ENCODE measurements at places on chromosomes 5 and 9. TPM values are rescaled to one million over a fixed set of nuclear protein-coding genes. Genes with fewer than 3 reads are reported as not detected.

GRCh38 chr5:97839341-97840086 lies 656.5 kb upstream of the RIOK2 start:
- H3K4me1 ChIP-seq: peaks cover 6% of the 10 kb centered on the region
- DNase-seq: no peak
- no peaks in the 10 kb centered on the region for H3K36me3 ChIP-seq
- peaks cover 2% of the 10 kb centered on the region for H3K27me3 ChIP-seq
- H3K27ac ChIP-seq: no peak overlapping the region
- no peak overlapping the region for H3K4me3 ChIP-seq

DNA sequence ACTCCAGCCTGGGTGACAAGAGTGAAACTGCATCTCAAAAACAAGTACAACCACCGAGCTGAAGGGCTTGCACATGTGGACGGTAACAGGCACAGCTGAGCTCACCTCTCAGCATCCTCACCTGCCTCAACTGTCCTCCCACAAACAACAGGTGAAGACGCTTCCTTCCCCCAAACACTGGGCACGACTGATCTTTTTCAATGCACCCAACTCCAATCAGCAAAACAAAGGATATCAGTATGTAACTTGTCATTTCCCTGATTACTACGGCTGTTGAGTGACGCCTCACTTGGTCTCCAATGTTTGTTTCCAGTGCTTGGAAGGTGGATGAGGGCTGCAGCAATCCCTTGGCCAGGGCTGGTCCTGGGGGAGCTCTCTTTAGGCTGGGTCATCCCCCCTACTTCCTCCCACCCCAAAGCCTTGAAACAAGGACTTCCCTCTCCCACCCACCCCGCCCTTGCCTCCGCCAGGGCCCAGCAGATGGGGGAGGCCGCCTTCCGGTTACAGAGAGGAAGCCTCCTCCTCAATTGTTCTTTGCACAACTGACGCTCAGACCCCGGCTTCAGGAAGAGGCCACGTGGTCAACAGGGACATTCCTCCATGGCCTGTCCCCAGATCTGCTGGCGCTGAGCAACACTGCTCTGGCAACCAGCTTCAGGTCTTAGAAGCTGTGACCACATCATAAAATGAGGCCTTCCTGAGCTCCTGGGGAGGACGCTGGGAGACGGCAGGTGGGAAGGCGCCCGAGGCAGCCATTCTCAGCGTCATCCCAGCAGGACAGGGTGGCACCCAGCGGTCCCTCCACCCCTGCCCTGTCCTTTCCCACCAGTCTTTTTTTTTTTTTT lies 5.9 kb downstream of the FAM78A start:
- DNase-seq: peak; percentile 60
- peaks cover 17% of the 10 kb centered on the region for H3K36me3 ChIP-seq
- peak overlapping the region; percentile 71 for H3K4me3 ChIP-seq

- H3K27me3 ChIP-seq: no peaks in the 10 kb centered on the region
- no peak overlapping the region for H3K4me3 ChIP-seq
- no peak for DNase-seq
- H3K36me3 ChIP-seq: peaks cover 52% of the 10 kb centered on the region
- H3K4me1 ChIP-seq: no peaks in the 10 kb centered on the region
Measured at GRCh38 chr9:92266486-92266885, 27.0 kb downstream of the IARS1 start.

FBXO38 gene
- total RNA-seq: 50.0 TPM

FIBCD1 gene
- total RNA-seq: 0.33 TPM

DNA sequence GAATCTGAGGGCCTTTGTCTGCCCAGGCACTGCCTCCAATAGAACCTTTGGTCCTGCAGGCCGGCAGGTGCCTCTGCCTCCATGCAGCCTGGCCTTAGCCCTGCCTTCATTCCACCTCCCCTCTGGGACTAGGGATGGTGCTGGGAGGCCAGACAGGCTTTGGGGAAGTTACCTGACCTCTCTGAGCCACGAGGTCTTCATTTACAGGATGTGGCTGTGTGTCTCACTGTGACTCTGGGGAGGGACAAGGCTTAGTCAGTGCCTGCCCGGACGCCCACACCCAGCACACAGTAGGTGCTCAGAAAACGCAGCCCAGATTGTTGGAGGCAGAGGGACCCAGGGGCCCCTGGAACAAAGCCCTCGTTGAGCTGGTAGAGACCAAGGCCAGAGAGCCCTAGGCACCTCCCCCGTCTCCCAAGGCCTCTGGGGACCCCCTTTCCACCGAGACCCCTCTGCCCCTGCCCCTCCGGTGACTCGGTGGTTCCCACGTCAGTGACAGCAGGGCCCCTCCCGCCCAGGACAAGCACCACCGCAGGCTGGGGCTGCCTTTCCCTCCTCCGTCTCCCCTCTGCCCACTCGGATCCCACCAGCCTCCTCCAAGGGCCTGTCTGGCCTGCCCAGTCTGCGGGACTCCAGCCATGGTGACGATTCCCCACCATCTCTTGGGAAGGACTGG lies 46.9 kb upstream of the EGFL7 start:
- no peaks in the 10 kb centered on the region for H3K36me3 ChIP-seq
- H3K27me3 ChIP-seq: peaks cover 7% of the 10 kb centered on the region
- H3K4me3 ChIP-seq: no peak overlapping the region
- H3K27ac ChIP-seq: no peak overlapping the region

NMUR2 gene
- not detected for total RNA-seq

DNA sequence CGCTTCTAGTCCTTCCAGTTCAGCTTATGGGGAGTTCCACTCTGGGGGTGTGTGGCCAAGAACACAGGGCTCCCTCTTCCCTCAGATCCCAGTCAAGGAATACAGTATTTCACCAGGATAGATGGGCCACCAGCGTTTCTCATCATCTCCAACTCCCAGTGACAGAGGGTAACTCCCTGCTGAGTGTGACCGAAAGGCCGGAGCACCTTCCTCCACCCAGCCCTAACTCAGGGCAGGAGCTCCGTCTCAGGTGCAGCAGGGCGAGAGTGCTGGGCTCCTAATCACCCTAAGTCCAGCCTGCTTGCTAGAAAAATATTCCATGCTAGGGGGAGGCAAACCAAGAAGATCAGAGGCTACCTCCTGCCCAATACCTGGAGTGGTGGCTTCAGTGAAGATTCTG lies 102.6 kb downstream of the ADAMTS2 start:
- H3K27me3 ChIP-seq: peaks cover 3% of the 10 kb centered on the region
- no peak for DNase-seq
- H3K4me1 ChIP-seq: peaks cover 11% of the 10 kb centered on the region
- no peak overlapping the region for H3K27ac ChIP-seq
- H3K36me3 ChIP-seq: peaks cover 10% of the 10 kb centered on the region

LHX2 gene
- total RNA-seq: not detected

INSL6 gene
- total RNA-seq: not detected

- peaks cover 21% of the 10 kb centered on the region for H3K36me3 ChIP-seq
- H3K27me3 ChIP-seq: no peaks in the 10 kb centered on the region
- no peak overlapping the region for H3K4me3 ChIP-seq
- peaks cover 7% of the 10 kb centered on the region for H3K4me1 ChIP-seq
- DNase-seq: no peak
- H3K27ac ChIP-seq: peak overlapping the region; percentile 3
Measured at GRCh38 chr5:133977858-133978257, 9.4 kb upstream of the C5orf15 start.
